ENCODE measurements at places on chromosomes 13 and 19.

GRCh38 chr13:71912524-71912923 is 45.5 kb upstream of the DACH1 start:
- no peak for DNase-seq

DNA sequence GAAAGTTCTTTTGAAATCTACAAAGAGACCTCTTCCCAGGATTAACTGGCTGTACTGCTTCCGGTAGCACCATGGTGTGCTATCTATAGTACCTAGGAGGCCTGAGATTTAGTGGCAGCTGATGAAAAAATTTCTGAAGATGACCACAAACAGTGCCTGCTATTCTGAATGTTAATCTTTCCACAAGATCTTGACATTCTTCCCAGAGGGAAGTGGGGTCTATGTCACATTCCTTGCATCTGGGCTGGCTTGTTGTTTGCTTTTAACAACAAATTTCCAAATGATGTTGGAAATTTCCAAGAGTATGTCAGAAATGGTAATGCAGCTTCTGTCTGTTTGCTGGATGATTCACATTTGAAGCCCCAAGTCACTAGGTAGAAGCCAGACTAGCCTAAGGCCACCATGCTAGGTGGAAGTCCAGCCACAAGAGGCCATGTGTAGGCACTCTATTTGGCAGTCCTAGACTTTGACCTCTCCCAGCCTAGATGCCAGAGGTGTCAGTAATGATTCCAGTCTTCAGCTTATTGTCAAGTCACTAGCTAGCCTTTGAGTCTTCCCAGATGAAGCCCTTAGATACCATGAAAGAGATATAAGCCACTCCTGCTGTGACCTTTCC is 22.1 kb downstream of the SPART start:
- no peak for DNase-seq

GRCh38 chr13:76873445-76873844 is 12.8 kb downstream of the KCTD12 start:
- DNase-seq = no peak

DNA sequence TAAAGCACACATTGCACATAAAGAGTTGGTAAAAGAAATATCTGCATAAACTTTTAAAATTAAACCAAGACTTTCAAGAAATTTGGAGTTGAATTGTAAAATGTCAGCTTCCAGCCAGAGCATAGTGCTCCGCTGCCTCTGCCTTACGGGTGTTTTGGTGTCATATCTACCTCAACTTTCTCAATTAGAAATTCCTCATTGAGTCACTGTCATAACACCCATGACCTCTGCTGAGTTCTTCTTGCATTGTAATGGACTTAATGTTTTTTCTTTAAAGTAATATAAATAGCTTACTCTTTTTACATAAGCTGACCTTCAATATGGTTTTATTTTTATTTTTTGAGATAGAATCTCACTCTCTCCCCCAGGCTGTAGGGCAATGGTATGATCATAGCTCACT is 551.0 kb upstream of the NBEA start:
- DNase-seq = no peak

GRCh38 chr19:13022111-13022858 is 27.0 kb downstream of the NFIX start:
- DNase-seq = no peak

DNA sequence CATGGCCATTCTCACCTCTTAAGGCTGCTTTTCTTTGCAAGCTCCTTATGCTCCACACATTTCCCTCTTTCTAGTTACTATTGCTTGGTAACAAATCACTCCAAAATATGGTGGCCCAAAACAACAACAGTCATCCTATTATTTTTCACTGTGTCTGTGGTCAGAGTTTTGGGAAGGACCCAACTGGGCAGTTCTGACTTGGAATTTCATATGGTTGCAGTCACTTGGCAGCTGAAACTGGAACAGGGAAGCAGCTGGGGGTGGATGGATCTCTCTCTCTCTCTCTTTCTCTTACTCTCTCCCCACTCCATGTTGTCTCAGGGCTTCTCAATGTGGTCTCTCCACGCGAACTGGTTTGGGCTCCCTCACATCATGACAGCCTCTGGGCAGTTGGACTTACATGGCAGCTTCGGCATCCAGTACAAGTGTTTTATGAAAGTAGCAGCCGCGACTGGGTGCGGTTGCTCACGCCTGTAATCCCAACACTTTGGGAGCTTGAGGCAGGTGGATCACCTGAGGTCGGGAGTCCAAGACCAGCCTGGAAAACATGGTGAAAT is 39.6 kb downstream of the NUMBL start:
- no peak for DNase-seq

- no peak for DNase-seq
These were observed 7.1 kb downstream of the LAMP1 start for GRCh38 chr13:113304121-113304520.

DNA sequence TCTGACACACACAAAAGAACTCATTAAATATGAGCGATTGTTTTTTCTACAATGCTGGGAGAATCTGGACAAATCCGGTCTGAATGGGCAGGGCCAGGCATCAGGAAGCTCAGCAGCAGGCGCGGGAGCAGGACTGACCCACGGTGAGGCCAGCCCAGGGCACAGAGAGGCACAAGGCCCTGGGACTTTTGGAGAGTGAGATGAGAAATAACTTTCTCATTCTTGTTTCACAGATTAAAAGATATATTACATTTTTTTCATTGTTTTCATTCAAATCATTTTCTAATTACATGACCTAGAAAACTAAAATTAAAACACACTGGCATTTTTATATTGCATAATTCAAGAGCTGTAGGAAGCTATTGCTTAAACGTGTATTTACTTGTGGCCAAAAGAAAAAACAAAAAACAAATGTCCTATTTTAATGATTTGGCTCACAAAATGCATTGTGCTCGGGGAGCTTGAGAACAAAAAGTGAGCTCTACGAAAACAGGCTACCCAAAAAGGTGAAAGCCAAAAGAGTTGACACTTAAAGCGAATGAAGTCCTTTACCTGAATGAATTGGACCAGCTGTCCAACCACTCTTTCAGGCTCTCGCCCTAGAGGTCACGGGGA is 133.1 kb downstream of the TNFRSF19 start:
- no peak for DNase-seq

DNA sequence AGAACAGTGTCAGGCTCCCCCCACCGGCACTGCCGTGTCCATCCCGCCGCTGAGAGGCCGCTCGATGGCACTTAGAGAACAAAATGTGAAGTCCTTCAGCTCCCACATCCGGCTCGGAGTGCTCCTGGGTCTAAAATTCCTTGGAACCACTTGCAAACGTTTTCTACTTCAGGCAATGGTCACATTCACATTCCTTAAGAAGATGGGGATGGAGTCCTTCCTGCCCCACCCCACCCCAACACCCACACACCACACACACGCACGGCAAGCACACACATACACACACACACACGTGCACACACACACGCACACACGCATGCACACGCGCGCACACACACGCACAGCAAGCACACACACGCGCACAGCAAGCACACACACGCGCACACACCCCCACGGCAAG is 83.4 kb downstream of the SOX1 start:
- no peak for DNase-seq

- no peak for DNase-seq
These were observed 2.5 kb upstream of the LHB start for GRCh38 chr19:49019242-49019932.

DNA sequence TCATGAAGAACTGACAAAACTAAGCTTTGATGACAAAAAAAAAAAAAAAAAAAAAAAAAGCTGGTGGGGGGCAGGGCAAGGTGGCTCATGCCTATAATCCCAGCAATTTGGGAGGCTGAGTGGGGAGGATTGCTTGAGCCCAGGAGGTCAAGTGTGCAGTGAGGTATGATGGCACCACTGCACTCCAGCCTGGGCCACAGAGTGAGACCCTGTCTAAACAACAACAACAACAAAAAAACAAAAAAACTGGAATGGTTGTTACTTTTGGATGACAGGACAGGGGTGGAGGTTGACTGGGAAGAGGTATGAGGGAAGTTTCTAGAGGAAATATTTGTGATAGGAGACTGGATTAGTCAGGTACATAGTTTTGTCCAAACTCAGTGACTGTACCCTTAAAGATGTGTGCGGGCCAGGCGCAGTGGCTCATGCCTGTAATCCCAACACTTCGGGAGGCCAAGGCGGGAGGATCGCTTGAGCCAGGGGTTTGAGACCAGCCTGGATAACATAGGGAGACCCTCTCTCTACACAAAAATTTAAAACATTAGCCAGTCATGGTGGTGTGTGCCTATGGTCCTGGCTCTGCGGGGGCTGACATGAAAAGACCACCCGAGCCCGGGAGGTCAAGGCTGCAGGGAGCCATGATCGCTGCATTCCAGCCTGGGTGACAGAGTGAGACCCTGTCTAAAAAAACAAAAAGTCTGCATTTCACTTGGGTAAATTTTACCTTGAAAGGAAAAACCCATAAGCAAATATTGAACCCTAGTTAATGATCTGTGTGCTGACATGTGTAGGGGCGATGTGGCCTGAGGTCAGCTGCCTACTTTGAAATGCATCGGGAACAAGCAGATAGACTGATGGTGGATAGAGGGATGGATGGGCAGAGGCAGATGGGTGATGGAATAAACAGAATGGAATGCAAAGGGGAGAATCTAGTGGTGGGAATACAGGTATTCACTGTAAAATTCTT is 37.0 kb downstream of the CERS4 start:
- DNase-seq = no peak

DNA sequence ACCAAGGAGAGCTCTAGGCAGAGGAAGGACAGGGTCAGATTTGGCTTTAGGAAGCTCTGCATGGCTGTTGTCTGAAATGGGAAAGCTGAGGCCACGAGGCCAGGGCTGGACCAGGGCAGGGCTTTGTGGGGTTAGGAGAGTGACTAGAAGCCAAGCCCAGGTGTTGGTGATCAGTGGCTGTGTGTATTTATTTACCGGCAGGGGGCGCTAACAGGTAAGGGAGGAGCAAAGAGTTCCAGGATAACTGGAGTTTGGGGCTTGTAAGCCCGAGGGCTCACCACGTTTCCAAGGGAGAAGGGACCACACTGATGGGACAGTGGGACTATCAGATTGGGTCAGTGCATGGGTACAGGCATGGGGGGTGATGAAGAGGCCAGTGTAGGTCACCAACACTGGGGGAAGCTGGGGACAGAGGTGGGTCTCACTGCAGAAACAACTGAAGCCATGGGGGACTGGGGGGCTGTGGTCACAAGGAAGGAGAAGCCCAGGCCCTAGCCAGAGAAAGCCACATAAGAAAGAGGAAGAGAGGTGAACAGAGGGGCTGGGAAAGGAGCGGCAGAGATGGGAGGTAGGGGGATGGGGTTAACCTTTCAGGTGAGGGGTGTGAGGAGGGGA is 3.9 kb downstream of the TMEM147 start:
- peak; percentile 70 for DNase-seq

DNA sequence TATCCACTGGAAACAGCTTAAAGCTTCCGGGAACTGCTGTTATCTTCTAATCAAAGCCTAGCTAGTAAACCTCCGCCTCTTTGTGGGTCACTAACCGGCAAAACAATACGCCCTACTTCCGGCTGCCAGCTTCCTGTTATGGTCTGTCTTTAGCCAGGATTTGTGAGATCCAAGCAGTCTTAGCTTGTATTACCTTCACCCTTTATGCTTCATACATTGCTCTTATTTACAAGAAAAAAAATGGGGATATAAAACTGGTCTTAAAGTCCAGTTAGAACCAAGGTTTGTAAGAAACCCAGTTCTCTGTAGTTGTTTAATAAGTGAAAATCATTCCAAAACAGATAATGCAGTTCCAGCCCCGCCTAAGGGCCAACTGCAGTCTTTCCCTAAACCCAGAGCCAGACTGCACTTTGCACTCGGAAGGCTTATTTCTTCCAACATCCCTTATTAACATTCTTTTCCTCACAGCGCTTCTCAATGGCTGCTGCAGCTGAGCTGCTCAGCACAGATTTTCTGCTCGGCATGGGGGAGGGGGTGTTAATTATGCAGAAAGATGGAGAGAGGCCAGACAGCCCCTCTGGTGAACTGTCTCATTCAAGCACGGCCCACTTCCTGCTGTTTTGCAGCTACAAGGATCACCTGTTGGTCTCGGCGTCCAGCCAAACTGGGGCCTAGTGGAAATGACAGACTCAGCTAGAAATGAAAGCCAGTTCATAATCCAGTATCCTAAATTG is 368.4 kb downstream of the KLF12 start:
- peak; percentile 82 for DNase-seq

DNA sequence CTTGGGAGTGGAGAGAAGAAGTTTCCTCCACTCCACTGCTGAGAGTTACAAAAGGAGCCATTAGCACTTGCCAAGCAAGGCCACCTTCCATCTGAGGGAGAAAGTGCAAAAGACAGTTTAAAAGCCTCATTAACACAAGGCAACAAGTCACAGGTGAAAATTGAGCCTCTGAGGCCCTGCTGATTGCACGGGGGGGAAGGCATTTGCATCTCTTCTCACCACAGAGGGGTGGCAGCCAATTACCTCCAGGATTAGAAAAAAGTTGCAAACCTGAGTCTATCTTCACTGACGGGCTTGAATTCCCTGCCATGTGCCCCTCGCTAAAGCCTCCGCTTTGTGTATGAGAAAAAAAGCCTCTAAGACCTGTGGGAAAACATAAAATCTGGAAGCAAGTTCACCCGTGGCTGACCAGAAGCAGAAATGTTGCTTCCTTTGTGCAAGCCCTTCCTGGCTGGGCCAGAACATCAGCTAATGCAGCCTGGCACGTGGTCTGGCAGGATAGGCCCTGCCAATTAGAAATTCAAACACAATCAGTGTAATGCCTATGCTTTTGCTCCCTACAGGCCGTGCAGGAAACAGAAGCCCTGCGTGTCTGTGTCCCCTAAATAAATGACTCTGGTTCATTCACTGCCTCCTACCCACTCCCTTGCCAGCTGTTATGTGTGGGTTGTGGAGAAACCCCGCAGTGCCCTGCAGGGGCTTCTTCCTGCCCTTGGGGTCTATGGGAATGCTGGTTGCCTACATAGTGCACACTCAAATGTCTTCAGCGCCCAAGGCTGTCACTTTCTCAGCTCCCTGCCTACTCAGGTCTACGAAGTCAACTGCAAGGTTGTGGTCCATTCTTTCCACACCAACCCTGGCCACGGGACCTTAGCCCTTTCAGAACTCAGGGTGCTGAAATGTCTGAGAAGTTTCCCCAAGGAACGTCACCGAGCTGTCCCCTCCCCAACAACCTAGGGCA is 150.2 kb downstream of the UQCRFS1 start:
- no peak for DNase-seq
